ENCODE measurements at places on chromosomes 13 and 19.

- no peak for DNase-seq
These were observed 32.2 kb downstream of the ELL start for GRCh38 chr19:18489627-18490184.

GRCh38 chr19:3121821-3122511 is 13.9 kb upstream of the GNA15 start:
- no peak for DNase-seq

DNA sequence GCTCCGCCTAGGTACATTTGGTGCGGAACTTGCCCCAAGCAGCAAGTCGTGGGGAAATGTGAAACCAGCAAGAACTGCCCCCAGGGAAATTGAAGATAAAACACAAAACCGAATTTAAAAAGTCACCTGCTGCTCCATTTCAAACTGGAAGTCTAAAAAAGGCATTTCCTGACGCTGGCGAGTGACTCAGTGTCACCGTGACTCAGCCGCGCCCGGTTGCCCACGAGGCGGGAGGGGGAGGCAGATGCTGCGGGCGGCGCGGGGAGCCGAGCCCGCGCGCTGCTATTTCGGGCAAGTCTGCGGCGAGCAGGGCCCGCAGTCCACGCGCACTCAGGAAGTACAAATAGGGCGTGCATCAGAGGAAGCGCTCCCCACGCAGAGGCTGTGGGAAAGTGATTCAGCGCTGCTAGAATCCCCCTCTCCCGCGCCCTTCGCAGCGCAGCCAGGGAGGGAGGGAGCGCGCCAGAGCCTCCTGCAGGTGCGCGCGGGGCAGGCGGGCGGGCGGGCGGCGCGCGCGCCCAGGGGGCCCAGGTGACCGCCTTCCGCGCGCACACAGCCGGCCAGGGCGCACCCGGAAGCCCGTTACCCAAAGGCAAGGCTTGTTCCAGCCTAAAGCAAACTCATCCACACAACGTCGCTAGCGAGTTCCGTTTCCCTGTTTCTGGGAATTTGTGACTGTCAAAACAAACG is 168.8 kb downstream of the COL4A1 start:
- peak; percentile 39 for DNase-seq

- no peak for DNase-seq
These were observed 526.9 kb downstream of the MYO16 start for GRCh38 chr13:109156181-109156935.

DNA sequence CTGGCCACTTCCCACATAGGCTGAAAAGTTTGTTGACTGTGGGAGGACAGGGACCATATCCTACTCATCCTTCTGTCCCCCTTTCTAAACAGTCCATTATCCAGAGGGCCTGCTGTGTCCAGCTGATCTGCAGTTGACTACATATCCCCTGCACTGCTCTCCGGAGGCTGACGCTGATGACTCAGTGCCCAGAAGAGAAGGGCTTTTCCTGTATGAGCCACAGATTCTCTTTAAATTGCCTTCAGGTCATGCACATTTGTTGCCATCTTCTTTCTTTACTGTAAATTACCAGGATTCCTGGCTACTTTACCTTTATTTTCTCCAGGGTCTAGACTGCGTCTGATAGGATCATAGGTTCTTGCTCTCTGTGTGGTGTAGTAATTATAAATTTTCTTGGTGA is 125.2 kb downstream of the LACC1 start:
- no peak for DNase-seq

GRCh38 chr13:112244495-112245177 is 131.5 kb upstream of the SPACA7 start:
- DNase-seq = no peak

DNA sequence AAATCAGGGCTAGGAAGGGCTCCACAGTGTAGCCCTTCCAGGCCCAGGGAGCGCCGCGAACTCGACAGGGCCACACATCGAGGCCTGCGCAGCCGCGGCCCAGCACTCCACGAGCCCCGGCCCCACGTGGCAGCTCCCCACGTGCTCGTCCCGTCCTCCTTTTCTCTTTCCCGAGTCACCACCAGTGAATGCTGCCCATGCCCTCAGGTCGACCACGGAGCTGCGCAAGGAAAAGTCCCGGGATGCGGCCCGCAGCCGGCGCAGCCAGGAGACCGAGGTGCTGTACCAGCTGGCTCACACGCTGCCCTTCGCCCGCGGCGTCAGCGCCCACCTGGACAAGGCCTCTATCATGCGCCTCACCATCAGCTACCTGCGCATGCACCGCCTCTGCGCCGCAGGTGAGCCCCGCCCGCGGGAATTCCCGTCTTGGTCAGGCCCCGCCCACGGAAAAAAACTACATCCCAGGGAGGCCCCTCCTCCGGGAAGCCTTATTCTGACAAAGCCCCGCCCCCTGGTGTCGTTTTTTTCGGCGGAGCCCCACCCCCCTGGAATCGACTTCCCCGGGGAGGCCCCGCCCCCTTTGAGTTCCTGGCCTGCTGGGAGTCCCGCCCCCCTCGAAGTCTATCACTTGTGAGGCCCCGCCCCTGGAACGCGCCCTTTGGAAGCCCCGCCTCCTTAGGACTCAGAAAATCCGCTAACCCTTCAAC is 7.0 kb downstream of the HIF3A start:
- DNase-seq = no peak

All from CD4-positive, alpha-beta T cell treated with Interleukin-15 for 4 hours (primary cell).